Astrocyte (in vitro differentiated cells and primary cell): ENCODE measurements at places on chromosomes 2 and 18. TPM values are rescaled to one million over a fixed set of nuclear protein-coding genes. Genes with fewer than 3 reads are reported as not detected.

DNA sequence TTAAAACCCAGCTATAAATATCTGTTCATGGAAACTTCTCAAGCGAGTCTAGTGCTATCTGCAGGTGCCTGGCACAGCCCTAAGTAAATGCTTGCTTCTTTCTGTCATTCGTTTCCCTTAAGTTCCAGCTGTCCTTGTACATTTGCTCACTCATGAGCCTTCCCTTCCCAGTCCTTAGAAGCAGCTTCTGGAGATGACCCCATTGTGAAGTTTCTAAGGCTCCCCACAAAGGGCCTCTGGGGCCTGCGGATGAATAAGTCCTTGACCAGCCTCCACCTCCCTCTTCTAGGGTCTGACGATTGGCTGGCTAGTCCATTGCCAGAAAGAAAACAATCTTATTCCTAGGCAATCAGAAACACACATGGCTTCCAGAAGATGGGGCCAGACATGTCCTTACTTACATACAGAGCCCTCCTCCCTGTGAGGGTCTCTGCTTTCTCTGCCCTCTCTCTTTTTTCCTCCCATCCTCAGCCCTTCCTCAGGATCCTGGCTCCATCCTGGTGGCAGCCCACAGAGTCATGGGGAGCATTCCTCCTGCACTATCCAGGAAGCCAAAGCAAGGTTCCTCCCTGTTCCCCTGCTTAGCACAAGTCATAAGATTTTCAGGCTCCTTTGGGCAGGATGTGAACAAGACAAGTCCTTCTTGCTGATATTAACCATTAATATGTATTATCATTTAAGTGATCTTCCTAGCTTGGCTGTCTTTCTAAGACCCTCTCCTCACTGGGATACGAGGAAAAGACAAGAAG is 87.3 kb downstream of the TNFRSF11A start:
- DNase-seq: no peak

Gene HES6
- 1.3 and 3.0 TPM in 2 replicates for total RNA-seq

DNA sequence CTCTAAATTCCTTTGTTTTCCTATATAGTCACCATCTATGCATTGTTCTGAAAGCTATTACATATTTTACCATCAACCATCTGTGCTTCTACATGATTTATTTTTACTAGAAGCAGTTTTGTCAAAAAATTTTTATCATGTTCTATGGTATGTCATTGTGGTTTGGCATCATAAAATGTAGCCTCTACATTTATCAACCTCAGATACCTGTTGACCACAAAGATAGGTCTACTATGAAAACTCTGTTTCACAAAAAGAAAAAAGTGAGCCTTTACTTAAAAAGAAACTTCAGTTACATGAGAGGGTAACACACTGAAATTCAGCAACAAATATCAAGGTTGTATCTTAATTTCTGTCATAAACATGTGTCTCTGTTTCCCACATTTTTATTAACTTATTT is 3.7 kb downstream of the BCL2 start:
- DNase-seq: peak; percentile 37

Gene WDSUB1
- total RNA-seq: 4.4 and 5.4 TPM in 2 replicates

Gene OR6B2
- total RNA-seq: not detected in 2 replicates

DNA sequence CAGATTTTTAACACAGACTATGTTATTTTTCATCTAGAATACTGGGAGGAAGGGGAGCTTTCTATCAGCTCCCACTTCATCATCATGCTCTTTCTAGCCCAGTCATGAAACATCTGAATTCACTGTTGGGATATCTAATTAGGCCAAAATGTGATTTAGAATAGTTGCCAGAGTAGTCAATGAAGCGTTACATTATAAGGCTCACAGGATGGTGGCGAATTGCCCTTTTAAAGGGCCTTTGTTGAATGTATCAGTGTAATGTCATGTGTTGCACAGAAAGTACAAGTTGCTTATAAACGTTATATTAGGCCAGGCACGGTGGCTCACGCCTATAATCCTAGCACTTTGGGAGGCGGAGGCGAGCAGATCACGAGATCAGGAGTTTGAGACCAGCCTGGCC is 45.6 kb downstream of the PDE1A start:
- no peak for DNase-seq

GRCh38 chr2:205188239-205189138 is 493.8 kb upstream of the NRP2 start:
- peak; percentile 42 for DNase-seq

DNA sequence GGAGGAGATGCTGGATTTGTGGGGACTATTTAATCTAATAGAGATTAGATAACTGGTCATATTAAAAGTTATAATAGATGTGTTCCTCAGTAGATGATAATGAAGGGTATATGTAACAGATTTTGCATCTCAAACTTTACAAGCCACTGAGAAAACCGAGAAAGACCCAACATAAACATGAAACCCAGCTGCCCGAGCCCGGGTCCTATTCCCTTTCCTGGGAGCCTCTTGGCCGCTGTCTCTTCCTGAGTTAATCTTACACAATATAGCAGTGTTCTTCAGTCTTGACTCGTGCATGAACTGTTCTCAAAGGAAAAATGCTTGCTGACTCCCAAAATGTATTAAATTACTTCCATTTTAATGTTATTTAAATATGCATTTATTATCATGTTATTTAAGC is 94.5 kb downstream of the COPS8 start:
- no peak for DNase-seq

GRCh38 chr2:119112230-119112629 is 46.3 kb downstream of the C1QL2 start:
- DNase-seq: no peak

Gene SLC19A3
- 0.12 and 0.14 TPM in 2 replicates for total RNA-seq

DNA sequence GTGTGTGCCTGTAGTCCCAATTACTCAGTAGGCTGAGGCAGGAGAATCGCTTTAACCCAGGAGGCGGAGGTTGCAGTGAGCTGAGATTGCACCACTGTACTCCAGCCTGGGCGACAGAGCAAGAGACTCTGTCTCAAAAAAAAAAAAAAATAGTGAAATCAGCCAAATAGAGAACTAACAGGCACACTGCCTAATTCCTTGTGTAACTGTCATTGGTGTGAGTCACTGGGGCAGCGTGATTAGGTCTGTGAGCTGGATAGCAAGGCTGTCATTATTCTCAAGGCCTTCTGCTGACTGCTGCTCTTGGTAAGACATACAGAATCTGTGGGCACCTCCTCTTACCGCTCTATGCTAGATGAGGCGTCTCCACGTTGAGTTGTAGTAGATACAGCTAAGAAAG is 270.3 kb downstream of the NEDD4L start:
- DNase-seq: peak; percentile 95

Gene SCG2
- 5.6 and 6.9 TPM in 2 replicates for total RNA-seq

DNA sequence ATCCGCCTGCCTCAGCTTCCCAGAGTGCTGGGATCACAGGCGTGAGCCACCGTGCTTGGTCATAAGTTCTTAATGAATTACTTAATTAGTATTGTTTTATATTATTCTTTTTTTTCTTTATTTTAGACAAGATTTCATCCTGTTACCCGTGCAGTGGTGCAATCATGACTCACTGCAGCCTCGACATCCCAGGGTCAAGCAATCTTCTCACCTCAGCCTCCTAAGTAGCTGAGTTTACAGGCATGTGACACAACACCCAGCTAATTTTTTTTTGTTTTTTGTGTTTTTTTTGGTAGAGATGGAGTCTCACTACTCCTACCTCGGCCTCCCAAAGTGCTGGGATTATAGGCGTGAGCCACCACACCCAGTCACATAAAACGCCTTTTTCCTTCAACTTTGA is 17.3 kb downstream of the C2orf42 start:
- DNase-seq: no peak

- peak; percentile 76 for DNase-seq
Observed at GRCh38 chr2:26274058-26274613, 29.4 kb downstream of the HADHB start.

Gene FBXO15
- total RNA-seq: 1.2 TPM in 2 replicates

DNA sequence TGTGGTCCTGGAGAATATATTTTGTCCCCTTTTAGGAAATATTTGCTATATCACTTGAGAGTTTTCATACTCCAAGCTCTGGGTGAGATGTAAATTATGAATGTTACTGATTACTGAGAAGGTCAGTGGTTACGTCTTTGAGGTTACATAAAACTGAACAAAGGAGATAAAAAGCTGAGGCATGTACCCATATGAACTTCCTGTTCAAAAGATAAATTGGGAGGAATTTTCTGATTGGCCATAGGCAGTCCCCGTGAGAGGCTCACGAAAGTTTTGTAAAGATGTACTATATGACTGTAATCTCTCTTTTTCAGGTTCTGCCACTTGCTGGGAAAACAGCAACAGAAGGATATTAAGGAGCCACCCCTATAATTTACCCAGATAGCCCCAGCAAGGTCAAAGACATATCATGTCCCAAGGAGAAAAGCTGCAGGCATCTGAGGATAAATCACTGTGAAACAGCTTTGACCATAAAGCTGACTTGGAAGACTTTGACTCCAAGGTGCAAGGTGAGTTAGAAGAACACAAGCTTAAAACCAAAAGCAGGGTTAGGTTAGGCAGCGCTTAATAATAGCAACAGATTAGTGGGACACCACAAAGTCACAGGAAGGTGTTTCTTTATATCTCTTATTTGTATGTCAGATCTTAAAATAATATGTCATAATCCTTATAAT is 90.4 kb downstream of the OSBPL6 start:
- DNase-seq: no peak

Gene DHRS9
- not detected in 2 replicates for total RNA-seq

Gene SLC4A3
- total RNA-seq: 10.9 and 11.2 TPM in 2 replicates

Gene CDH20
- not detected in 2 replicates for total RNA-seq

GRCh38 chr2:168461942-168462331 is 5.9 kb downstream of the CERS6 start:
- DNase-seq: no peak

Gene MARCO
- total RNA-seq: not detected in 2 replicates

DNA sequence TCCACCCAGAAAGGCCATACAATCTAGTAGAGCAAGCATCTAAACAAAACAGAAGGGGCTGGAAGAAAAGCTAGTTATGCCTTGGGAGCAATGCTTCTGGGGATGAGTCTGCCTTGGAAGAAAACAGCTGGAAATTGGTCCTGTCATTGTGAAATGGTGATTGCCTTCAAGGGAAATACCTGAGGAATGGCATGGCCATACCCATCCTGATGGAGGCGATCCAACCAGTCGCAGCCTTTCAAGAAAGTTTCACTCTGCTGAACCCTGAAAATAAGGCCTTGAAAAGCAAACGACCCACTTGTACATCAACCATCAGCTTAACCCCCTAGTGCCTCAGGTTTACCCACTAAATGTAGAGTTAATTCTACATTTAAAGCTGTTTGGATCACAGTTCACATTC is 72.6 kb upstream of the PID1 start:
- DNase-seq: no peak

GRCh38 chr2:71496156-71496770 is 42.9 kb downstream of the DYSF start:
- no peak for DNase-seq

Gene UGT1A6
- total RNA-seq: not detected in 2 replicates

DNA sequence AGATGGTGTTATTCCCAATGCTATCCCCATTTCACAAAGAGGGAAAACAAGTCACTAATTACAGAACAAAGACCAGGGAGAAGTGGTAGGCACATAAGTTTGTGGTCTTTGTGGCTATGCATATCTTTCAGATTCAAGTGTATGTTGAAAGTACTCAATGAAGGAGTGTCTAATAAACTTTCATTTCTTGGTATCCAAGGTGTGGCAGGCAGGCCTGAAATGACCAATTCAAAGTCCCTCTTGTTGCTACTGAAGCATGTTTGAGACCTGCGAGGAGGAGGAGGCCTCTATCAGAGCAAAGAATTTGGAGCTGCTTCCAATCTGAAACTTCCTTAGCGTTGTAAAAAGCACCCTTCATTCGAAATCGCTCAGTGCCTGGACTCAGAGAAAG is 60.9 kb upstream of the KLF7 start:
- no peak for DNase-seq

DNA sequence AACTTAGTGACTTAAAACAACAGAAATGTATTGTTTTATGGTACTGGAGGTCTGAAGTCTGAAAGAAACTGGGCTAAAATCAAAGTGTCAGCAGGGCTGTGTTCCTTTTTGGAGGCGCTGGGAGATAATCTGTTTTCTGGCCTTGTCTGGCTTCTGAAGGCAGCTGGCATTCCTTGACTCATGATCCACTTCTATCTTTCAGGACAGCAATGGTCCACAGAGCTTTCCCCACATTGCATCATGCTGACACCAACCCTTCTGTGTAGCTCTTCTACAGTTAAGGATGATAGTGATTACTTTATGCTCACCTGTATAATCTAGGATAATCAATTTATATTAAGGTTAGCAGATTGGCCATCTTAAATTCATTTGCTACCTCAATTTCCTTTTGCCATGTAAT is 392.1 kb downstream of the TDRD15 start:
- DNase-seq: no peak

GRCh38 chr2:146652311-146652710 is 1192.5 kb upstream of the ACVR2A start:
- peak; percentile 44 for DNase-seq

Gene UGT1A3
- not detected in 2 replicates for total RNA-seq

DNA sequence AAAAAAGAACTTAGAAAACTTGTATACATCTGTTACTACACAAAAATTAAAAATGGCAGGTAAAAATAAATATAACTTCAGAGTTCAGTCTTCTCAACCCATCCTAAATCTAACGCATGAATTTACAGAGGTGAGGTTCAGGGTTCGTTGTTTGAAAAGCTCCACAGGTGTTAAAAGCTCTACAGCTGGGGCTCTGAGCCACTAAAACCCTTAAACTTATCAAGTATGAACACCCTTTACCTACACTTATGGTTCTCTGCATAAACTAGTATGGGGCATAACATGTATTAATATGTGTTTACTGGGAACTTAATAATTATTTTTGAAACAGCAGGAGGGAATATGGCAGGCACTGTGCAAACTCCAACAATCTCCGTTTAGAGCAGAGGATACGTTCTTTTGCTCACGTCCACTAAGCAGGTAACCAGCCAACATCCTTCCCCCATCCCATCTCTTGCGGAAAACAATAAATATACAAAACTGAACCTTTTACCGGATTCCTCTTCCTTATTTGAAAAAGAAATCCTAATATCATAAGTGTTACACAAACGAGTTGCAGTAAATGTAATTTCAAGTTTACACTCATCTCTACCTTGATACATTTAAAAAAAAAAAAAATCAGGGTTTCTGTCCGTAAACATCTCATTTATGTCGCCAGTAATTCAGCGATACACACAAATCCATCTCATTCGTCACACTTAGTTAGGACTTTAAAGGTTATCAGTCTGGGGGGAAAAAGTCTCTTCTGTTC is 1.3 kb downstream of the PIAS2 start:
- no peak for DNase-seq

Gene C2orf80
- not detected in 2 replicates for total RNA-seq

DNA sequence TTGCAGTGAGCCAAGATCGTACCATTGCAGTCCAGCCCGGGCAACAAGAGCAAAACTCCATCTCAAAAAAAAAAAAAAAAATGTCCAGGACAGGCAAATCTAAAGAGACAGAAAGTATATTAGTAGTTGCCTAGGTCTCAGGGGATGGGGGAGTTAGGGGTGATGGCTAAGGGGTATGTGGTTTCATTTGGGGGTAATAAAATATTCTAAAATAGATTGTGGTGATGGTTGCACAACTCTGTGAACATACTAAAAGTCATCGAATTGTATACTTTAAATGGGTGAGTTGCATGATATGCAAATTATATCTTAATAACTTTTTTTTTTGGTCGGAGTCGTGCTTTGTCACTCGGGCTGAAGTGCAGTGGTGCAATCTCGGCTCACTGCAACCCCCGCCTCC is 34.2 kb upstream of the ACTR2 start:
- DNase-seq: no peak
